Activated CD8-positive, alpha-beta T cell treated with anti-CD3 and anti-CD28 coated beads, Interleukin-2, amount 10 ng/mL, durations not matched to agents 7 days and 5 days (primary cell): ENCODE measurements at places on chromosomes 3 and 15. TPM values are rescaled to one million over a fixed set of nuclear protein-coding genes. Genes with fewer than 3 reads are reported as not detected.

FSIP1 gene
- total RNA-seq: 0.73 TPM

TM6SF1 gene
- 18.2 TPM for total RNA-seq

DCLK3 gene
- total RNA-seq: not detected

FBXL2 gene
- total RNA-seq: not detected

STRIT1 gene
- total RNA-seq: not detected

BCL2A1 gene
- total RNA-seq: 23.1 TPM

DNASE1L3 gene
- not detected for total RNA-seq

DNA sequence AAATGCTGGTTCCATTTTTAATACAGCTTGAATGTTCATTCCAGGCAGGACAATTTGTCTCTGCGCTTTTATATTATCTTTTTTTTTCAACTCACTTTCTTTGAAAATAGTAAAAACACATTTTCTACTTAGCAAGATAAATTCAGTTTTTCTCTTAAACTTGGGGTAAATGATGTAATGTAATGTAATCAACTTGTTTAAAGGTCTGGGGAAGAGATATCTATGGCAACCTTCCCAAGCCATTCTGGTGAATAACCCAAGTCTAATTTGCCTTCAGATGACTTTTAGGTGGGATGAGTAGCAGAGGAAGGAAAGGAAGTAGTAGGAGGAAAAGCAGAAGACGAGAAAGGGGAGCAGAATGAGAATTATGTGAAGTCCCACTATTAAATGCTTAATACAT is 335.1 kb downstream of the SV2B start:
- no peak overlapping the region for H3K4me3 ChIP-seq
- peaks cover 6% of the 10 kb centered on the region for H3K27me3 ChIP-seq
- no peaks in the 10 kb centered on the region for H3K4me1 ChIP-seq
- H3K36me3 ChIP-seq: peaks cover 3% of the 10 kb centered on the region

DNA sequence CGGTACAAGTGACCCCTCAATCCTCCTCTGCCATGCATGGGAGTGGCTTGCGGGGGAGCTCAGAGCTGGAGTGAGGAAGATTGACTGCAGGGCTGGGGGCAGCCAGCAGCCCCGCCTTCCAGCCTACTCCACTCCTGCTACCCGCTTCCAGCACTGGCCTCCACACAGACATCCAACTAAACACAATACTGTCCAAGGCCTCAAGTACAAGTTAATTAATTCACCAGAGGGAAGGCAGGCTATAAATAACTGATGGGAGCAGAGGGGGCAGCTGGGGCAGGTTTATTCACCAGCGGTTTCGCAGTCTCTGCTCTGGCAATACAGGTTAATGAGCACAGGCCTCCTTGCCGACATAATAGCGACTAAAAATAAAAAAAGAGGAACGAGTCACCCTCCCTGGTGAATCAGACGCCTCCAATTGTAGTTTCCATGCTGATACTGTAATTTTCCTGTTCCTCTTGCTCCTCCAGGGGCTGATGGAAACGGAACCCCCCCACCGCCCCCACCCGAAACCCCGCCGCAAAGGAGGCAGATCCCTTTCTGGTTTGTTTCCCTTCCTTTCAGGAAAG is 166.4 kb upstream of the TLE3 start:
- H3K36me3 ChIP-seq: no peaks in the 10 kb centered on the region
- peaks cover 30% of the 10 kb centered on the region for H3K27me3 ChIP-seq
- no peak for DNase-seq
- H3K4me3 ChIP-seq: no peak overlapping the region
- no peak overlapping the region for H3K27ac ChIP-seq

GRCh38 chr15:44765036-44765435 is 28.7 kb downstream of the TRIM69 start:
- no peaks in the 10 kb centered on the region for H3K4me1 ChIP-seq
- H3K4me3 ChIP-seq: no peak overlapping the region
- no peak for DNase-seq

DNA sequence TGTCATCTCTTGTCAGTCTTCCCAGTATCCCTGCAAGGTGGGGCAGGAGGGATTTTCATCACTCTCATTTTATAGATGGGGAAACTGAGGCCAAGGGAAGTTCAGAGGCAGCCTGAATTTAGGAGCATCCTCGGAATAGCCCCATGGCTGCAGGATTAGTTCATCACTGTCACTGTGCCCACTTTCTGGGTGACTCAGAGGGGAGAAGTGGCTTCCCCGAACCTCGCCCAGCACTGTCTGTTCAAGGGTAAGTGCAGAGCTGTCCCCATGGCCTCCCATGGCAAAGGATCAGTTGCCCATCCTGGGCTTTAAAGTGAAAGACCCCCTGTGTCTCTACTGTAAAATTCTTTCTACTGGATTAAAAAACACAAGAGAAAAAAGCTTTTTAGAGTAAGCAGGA is 60.0 kb upstream of the SEC13 start:
- no peaks in the 10 kb centered on the region for H3K36me3 ChIP-seq
- H3K4me3 ChIP-seq: no peak overlapping the region
- no peaks in the 10 kb centered on the region for H3K4me1 ChIP-seq
- DNase-seq: no peak
- no peak overlapping the region for H3K27ac ChIP-seq

DNA sequence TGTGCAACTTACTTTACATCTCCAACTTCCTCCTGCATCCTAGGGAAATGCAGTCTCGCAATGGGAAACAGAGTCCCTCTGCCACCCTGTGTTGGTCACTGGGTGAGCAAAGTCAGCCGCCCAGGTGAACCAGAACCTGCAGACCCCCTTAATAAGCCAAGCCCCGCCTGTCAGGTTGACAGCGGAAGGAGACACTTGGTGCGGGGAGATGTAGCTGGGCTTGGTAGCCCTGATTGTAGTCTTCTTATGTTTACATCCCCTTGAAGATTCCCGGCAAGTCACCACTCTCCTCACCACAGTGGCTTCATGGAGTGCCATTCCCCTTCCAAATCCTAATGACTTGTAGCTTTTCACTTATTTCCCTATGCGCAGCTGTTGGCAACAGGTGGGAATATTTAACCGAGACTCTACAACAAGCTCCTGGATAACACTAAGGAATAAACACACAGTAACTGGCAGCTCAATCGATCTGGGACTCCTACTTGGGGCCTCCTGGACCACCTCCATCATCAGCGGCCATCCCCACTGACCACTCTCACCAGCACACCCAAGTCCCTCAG is 17.7 kb upstream of the CLSTN2 start:
- no peak for DNase-seq
- H3K27ac ChIP-seq: no peak overlapping the region
- no peak overlapping the region for H3K4me3 ChIP-seq
- H3K27me3 ChIP-seq: peaks cover 2% of the 10 kb centered on the region

DNA sequence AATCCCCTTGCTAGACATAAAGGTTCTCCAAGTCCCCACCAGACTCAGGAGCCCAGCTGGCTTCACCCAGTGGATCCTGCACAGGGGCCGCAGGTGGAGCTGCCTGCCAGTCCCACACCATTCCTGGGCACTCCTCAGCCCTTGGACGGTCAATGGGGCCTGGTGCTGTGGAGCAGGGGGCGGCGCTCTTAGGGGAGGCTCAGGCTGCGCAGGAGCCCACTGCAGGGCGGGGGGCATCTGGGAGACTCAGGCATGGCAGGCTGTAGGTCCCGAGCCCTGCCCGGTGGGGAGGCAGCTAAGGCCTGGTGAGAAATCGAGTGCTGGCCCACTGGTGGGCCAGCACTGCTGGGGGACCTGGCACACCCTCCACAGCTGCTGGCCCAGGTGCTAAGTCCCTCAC is 75.1 kb upstream of the TBC1D5 start:
- peaks cover 9% of the 10 kb centered on the region for H3K27me3 ChIP-seq
- DNase-seq: no peak
- H3K4me1 ChIP-seq: peaks cover 1% of the 10 kb centered on the region

DNA sequence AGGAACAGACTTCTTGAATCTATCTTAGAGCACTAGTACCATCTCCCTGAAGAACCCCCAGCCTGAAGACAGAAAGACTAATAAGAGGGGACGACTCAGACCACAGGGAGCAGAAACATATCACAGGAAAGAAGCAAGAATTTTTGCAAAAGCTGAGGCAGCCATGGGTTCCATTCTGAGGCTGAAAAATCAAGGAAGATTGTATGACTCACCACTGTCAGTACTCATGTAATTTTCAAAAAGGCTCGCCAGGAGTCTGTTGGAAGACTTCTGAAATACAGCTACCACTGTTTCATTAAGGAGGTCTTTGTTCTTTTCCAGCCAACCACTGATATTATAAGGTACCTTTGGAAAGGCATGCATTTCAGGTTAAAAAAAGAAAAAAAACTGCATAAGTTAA is 47.5 kb downstream of the MYH15 start:
- no peaks in the 10 kb centered on the region for H3K36me3 ChIP-seq
- H3K27me3 ChIP-seq: no peaks in the 10 kb centered on the region
- DNase-seq: no peak
- H3K4me1 ChIP-seq: no peaks in the 10 kb centered on the region

DNA sequence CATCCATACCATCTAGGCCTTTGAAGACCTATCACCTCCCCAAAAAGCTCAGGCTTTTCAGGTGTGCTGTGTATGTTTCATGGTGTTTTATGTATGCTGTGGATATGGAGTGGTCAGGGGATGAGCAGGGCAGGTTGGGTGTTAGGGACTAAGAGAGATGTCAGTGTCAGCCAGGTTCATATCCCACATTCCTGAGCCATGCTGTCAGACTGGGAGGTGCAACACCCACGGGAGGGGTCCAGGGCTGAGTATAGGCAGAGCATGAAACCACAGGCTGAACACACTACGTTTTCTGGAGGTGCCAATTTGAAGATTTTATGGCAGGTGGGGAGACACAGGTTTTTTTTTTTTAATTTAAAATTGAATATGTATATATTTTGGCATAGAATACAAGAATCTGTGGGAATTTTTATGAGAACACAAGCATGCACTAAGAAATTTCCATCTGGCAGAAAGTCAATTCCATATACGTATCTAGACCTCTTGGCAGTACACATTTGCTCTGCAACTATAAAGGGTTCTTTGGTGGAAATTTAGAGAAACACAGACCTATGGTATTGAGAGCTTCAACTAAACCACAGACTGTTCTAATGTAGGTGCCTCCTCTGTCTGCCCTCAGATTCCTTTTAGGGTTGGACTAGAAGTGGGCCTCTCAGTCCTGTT is 101.9 kb upstream of the RNU6-1 start:
- DNase-seq: no peak
- H3K27me3 ChIP-seq: no peaks in the 10 kb centered on the region
- peaks cover 9% of the 10 kb centered on the region for H3K4me1 ChIP-seq
- no peak overlapping the region for H3K4me3 ChIP-seq

- peaks cover 7% of the 10 kb centered on the region for H3K27me3 ChIP-seq
- no peak overlapping the region for H3K4me3 ChIP-seq
- no peak for DNase-seq
- H3K4me1 ChIP-seq: no peaks in the 10 kb centered on the region
- H3K36me3 ChIP-seq: no peaks in the 10 kb centered on the region
- H3K27ac ChIP-seq: no peak overlapping the region
Measured at GRCh38 chr3:194031867-194032635, 103.9 kb upstream of the HES1 start.

GRCh38 chr15:65907661-65908060 is 38.4 kb downstream of the RAB11A start:
- H3K27me3 ChIP-seq: no peaks in the 10 kb centered on the region
- no peak overlapping the region for H3K27ac ChIP-seq
- H3K4me1 ChIP-seq: peaks cover under 1% of the 10 kb centered on the region
- peaks cover 20% of the 10 kb centered on the region for H3K36me3 ChIP-seq
- no peak for DNase-seq
- H3K4me3 ChIP-seq: no peak overlapping the region

- DNase-seq: no peak
- H3K27me3 ChIP-seq: peaks cover 8% of the 10 kb centered on the region
- no peak overlapping the region for H3K4me3 ChIP-seq
- H3K36me3 ChIP-seq: no peaks in the 10 kb centered on the region
- no peak overlapping the region for H3K27ac ChIP-seq
- H3K4me1 ChIP-seq: no peaks in the 10 kb centered on the region
Measured at GRCh38 chr3:149548669-149549065, 74.2 kb downstream of the TM4SF4 start.

DNA sequence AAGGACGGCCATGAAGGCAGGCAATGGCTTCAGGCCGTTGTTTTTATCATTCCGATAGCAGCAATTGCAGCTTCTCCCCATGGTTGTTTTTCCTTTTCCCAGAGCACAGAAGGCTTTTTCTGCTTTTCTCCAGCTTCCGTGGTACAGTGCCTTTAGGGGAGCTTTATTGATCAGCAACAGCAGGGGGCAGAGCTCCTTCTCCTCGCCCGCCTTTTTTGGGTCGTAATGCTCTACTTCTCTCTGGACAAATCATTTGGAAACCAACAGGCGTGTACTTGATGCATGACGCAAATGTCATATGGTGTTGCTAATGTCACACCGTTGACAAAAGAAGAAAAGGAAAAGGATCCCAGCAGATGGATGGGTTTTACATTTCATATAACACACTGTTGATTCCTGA is 79.7 kb upstream of the SNRK start:
- H3K4me1 ChIP-seq: no peaks in the 10 kb centered on the region
- no peaks in the 10 kb centered on the region for H3K36me3 ChIP-seq
- no peaks in the 10 kb centered on the region for H3K27me3 ChIP-seq
- no peak for DNase-seq
- no peak overlapping the region for H3K4me3 ChIP-seq
- no peak overlapping the region for H3K27ac ChIP-seq
